ENCODE measurements at places on chromosomes 4 and X. TPM values are rescaled to one million over a fixed set of nuclear protein-coding genes. Genes with fewer than 3 reads are reported as not detected.

- DNase-seq, result no peak
These were observed 9.8 kb downstream of the NDNF start for GRCh38 chr4:121062521-121062920.

DNA sequence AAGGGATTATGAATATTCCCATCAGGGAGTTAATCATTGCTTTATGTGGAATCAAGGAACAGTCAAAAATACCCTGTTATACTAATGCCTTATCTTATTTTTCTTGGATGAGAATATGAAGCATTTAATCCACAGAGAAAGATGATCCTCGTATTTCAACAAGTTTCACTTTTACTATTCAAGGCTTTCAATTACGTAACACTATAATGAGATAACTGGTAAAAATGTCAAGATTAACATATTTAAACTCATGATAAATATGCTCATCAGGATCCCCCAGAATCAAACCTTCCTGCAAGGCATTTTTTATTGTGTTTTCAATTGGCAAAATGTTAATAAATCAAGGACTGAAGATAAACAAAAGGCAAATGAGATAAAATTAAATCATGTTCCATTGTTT lies 5.1 kb downstream of the ZXDA start:
- no peak for DNase-seq

DNA sequence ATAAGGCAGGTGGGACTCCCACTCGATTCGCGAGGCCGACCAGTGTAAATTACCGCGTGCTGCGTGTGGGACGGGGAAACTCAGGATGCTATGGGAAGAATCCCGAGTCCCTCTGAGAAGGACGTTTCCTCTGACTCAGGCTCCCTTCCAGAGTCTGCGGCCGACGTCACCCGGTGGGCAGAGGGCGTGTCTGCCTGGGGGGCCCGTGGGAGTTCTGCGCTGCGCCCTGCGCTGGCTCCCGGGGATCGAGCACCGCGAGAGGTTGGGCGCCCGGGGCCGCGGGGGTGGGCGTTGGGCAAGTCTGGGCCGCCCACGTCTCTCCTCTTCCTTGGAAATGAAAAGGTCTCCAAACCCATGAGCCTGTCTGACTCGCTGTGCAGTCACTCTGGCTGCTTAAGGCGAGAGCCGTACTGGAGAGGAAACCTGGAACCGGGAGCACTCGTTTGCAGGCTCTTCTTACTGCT lies 568 bp downstream of the NIPAL1 start:
- no peak for DNase-seq

- DNase-seq, result no peak
These were observed 48.1 kb upstream of the TSPAN7 start for GRCh38 chrX:38513112-38513742.

The TMPRSS11B gene
- not detected for total RNA-seq

DNA sequence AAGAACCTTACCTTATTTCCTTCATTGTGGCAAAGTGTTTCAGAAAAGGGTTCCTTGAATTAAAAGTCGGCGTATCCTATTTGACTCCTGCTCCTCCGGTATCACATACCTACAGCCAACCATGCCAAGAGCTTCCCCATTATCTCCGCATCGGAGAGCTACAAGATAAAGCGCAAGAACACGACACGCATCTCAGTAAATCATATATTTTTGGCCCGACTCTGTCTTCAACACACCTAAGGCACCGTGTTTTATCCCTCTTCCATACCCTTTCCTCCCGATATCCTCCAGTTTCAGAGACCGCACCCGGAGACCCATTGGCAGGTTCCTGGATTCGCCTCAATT lies 497 bp upstream of the THAP9 start:
- DNase-seq, result no peak

GRCh38 chr4:162056990-162057389 lies 106.8 kb downstream of the FSTL5 start:
- no peak for DNase-seq

DNA sequence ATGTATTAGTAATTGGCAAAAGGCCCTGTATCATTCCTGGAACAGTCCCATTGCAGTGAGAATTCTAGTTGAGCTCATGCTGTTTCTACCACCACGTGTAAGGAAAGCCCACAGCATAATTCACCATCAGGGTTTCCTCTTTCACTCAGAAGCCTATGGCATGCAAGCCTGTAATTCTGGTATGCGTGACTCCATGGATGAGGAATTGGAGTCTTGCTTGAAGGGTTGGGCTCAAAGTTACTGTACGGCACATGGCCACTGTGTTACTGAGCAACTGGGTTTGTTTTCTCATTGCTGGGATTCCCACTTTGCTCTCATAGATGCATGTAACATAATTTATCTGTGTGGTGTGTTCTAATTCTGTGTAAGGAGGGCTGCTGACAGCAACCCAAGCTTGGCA lies 132.3 kb upstream of the NR3C2 start:
- no peak for DNase-seq

The LDB2 gene
- 53.2 TPM for total RNA-seq

- DNase-seq, result no peak
These were observed 23.8 kb downstream of the TMEM131L start for GRCh38 chr4:153489856-153490558.

- DNase-seq, result no peak
These were observed 21.8 kb downstream of the WDR1 start for GRCh38 chr4:10094841-10095240.

The DDX60 gene
- 12.5 TPM for total RNA-seq

GRCh38 chr4:83231620-83232076 lies 53.0 kb downstream of the COQ2 start:
- no peak for DNase-seq

DNA sequence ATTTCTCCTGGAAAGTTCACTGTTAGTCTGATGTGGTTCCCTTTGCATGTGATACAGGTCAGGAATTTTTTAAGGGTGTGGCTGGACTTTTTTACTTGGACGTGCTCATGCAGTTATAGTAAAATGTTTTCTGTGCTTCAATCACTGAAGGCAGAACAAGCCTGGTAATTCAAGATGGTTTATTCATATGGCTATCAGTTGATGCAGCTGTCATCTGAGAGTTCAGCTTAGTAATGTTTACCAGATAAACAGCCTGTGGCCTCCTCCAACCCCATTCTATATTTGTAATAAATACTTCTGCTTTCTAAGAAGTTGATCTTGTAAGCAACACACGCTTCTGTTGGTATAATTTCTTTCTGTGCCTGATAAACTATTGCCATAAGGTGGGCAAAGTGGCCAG lies 2105.9 kb downstream of the ARAP2 start:
- no peak for DNase-seq

DNA sequence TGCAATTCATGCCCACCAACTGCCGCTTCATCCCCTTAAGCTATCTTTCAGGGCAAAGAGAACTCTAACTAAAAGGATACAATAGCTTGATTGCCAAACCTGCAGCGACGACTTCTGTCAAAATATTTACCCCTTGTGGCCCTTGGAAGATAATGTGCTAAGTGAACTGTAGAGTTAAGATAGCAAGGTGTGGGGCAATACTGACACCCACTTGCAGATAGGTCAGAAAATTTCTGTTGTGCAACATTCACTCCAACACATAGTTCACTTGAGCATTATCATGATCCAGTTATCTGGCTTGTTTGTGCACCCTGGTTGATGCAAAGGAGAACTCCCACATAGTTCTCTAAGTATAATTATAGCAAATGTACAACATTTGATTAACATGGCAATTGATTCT lies 55.6 kb downstream of the RHOXF2B start:
- DNase-seq, result no peak

- no peak for DNase-seq
These were observed 25.4 kb downstream of the RBPJ start for GRCh38 chr4:26346203-26346620.

DNA sequence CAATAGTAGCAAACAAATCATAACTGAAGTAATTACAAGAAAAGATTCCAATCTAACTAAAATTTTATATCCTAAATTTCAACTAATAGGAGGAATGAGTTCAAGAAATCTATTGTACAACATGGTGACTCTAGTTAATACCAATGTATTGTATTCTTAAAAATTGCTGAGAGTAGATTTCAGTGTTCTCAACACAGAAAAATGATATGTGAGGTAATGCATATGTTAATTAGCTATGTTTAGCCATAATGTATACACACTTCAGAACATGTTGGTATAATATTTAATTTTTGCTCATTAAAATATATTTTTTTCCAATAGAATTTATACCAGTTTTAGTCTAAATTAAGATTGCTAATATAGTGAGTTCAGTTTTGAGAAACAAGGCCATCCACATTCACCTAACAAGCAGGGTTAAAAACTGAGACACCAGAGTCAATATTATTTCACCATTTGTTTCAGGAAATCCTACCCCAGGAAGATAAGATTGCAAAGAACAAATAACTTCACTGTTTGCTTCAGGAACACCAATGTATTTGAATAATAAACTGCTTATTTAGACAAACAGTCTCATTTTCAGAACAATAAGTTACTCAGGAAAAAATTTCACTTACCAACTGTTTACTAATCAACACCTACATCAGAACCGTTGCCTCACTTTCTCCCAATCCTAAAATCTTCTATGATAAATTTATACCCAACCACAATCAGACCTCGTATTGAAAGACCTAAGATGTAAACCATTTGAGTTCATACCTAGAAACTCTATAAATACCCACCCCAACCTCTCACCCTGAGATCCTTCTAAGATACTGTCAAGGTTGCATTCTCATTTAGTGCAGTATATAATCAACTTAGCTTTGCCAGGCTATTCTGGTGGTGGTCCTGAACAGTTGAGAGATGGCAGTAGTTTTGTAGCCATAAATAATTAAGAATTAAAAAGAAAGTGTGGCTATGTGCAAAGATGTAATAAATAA lies 132.8 kb downstream of the MAB21L2 start:
- no peak for DNase-seq

The NXF2 gene
- total RNA-seq, result not detected

GRCh38 chr4:88938138-88938537 lies 118.8 kb downstream of the FAM13A start:
- no peak for DNase-seq

DNA sequence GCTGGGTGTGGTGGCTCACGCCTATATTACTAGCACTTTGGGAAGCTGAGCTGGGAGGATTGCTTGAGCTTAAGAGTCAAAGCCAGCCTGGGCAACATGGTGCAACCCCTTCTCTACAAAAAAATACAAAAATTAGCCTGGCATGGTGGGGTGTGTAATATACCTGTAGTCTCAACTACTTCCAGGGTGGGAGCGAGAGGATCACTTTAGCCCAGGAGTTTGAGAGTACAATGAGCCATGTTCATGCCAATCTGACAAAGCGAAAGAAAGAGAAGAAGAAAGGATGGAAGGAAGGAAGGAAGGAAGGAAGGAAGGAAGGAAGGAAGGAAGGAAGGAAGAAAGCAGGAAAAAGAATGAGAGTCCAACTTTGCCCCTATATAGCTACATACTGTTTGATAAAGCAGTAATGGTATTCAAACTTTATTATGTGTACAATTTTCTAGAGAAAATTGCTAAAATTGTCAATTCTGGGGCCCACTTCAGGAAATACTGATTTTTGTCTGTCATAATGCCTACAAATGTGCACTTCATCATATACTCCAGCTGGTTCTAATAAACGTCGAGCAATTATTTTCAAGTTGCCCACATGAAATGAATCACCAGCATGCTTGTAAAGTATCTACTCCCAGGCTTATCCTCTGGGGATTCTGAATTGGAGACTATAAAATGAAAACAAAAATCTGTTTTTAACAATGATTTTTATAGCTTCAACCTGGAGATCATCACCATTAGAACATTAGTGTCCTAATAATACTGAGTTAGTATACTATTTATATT lies 132.3 kb downstream of the NDST4 start:
- no peak for DNase-seq

- no peak for DNase-seq
These were observed 131.2 kb upstream of the KIT start for GRCh38 chr4:54526560-54526959.

- no peak for DNase-seq
These were observed 94.5 kb downstream of the SRPX start for GRCh38 chrX:38126179-38126578.

- no peak for DNase-seq
These were observed 42.2 kb upstream of the NKRF start for GRCh38 chrX:119648421-119648775.

GRCh38 chr4:105093975-105094374 lies 52.7 kb upstream of the TET2 start:
- no peak for DNase-seq

GRCh38 chrX:127552571-127552970 lies 499.6 kb downstream of the ACTRT1 start:
- no peak for DNase-seq

The TRIM2 gene
- total RNA-seq, result 17.6 TPM

The CXCL9 gene
- total RNA-seq, result 0.16 TPM

GRCh38 chrX:39504850-39505259 lies 592.9 kb downstream of the BCOR start:
- DNase-seq, result no peak

DNA sequence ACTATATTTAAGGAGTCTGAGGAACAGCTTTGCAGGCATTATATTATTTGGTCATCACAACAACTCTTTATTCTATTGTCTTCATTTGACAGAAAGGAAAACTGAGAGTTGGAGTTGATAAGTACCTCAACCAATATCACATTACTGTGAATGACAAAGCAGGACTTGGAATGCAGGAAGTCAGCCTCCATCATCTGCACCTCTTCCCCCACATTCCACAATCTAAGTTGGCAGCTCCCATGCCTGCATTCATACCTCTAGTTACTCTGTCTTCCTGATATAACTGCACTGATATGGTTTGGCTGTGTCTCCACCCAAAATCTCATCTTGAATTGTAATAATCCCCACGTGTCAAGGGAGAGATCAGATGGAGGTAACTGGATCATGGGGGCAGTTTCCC lies 356.7 kb downstream of the GALNTL6 start:
- DNase-seq, result no peak

- DNase-seq, result no peak
These were observed 999 bp upstream of the KLHL15 start for GRCh38 chrX:24027985-24028384.

DNA sequence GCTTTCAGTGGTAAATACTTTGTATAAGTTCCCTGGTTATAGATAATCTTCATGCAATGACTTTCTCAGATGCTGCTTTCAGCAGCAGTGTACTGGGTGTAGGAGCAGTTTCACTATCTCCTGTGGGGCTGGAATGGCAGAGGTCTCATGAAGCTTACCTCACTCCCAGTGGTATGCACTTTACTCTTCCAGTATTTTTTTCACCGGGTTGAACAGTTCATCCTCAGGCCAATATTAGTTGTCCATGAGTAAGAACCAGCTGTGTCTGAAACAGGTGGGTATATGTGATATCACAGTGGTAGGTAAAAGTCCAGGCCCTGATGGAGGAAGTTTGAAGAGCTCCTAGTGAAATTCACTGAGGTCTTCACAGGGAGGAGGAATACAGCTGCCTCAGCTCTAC lies 351.5 kb upstream of the EMCN start:
- no peak for DNase-seq

The FAM149A gene
- total RNA-seq, result 10.1 TPM

The MSMO1 gene
- 13.9 TPM for total RNA-seq

DNA sequence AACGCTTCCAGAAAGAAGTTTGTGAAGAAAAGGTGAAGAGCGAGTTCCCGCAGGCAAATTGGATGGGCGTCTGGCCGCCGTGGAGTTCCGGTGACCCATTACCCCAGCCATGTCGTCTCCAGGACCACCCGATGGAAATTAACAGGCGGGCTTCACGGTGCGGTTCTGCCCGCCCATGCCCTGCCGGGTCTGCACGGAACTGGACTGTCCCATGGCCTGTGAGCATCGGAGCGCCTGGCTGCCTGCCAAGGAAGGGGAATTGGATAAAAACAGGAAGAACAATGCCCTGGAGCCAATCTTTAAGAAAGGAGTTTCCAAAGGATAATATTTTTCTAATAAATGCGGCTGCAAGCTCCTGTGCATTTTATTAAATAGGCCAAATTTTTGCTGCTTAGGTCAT lies 319.8 kb upstream of the SLC7A11 start:
- DNase-seq, result no peak

- DNase-seq, result no peak
These were observed 30.7 kb upstream of the TMPRSS11E start for GRCh38 chr4:68416591-68416990.

- DNase-seq, result no peak
These were observed 1.7 kb downstream of the SH3D19 start for GRCh38 chr4:151323667-151324066.
